Epithelial cell of proximal tubule (primary cell): ENCODE measurements at places on chromosomes 5 and 9. TPM values are rescaled to one million over a fixed set of nuclear protein-coding genes. Genes with fewer than 3 reads are reported as not detected.

- DNase-seq, result no peak
Observed at GRCh38 chr9:25602400-25603044, 75.7 kb downstream of the TUSC1 start.

Gene SLC27A6
- 0.80 TPM in 1 of 2 replicates, not detected in the other for total RNA-seq

Gene TRIM36
- total RNA-seq, result 3.9 and 4.8 TPM in 2 replicates

Gene ARHGEF39
- 11.9 and 17.5 TPM in 2 replicates for total RNA-seq

- DNase-seq, result no peak
Observed at GRCh38 chr9:134483361-134484184, 157.3 kb downstream of the RXRA start.
